ENCODE measurements at places on chromosomes 2 and 18.

GRCh38 chr2:231795525-231796327, 9.5 kb downstream of the COPS7B start:
- DNase-seq, result no peak

GRCh38 chr2:51000849-51001617, 30.9 kb downstream of the NRXN1 start:
- no peak for DNase-seq

GRCh38 chr18:28834889-28835288, 658.0 kb upstream of the CDH2 start:
- DNase-seq, result no peak

DNA sequence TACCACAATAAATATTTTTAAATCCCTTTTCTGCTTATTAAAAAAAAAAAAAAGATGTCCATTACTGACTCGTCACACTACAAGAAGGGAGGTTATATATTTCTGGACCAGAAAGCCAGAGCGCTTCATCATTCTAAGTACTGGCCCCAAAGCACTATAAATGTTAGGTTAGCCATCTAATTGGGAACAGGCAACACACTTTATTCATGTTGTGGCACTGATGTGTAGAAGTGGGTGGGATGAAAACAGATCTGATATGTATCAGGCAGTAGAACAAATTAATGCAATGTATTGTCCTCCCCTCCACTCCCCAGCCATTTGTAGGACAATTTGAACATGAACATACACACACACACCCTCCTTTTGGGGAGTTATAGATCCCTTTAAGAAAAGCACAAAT, 24.4 kb downstream of the LANCL1 start:
- no peak for DNase-seq

DNA sequence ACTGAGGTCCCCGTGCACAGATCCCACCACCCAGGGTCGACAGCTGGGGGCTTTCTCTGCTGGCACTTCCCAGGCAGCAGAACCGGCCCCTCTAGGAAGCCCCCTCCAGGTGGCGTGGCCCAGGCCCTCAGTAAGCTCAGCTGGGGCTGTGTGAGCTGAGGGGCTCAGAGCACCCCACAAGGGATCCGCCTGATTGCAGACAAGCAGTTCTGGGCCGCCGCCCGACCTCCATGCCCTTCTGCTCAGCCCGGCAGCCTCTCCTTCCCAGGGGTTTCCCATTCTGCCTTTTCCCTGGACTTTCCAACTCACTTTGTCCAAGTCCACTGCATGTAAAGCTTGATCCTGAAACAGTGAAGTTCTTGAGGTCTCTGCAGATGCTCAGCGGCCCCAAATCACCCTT, 76.4 kb downstream of the NFATC1 start:
- DNase-seq, result no peak

- no peak for DNase-seq
Observed at GRCh38 chr2:6692819-6693218, 172.9 kb downstream of the CMPK2 start.

GRCh38 chr2:12257476-12257875, 459.3 kb upstream of the TRIB2 start:
- no peak for DNase-seq

GRCh38 chr2:202375033-202375608, 1.0 kb upstream of the BMPR2 start:
- DNase-seq, result peak; percentile 13

DNA sequence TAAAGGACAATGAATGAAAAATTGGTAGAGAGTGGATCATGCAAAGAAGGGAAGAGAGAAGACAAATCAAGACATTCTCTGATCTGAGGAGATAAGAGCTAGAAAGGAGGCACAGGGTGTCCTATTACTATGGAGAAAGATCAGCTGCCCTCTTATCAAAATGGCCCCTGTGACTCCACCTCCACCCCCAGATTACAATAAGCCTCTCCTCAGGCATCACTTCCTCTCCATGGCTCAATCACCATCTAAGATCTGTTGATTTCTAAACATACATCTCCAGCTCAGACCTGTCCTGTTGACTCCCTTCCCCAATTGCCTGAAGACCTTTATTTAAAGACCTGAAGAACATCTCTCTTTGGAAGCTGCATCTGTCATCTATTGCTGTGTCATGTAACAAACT, 43.2 kb downstream of the SP100 start:
- no peak for DNase-seq

DNA sequence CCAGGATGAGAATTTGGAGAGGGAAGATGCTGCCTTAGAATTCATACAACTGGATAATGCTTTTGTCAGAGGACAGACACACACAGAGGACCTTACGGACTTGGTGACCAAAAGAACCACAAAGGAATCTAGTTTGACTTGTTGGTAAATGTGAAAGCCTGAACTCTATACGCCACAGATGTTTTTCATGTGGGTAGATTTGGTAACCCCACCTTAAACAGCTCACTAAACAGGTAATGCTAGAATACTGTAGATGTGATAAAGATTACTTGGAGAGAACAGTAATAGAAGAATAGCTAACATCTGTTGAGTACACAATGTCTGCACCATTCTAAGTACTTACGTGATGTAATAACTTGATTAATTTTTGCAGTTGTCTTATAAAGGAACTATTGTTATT, 24.1 kb downstream of the ANXA4 start:
- DNase-seq, result no peak

GRCh38 chr2:155379494-155379893, 681.0 kb downstream of the KCNJ3 start:
- no peak for DNase-seq

DNA sequence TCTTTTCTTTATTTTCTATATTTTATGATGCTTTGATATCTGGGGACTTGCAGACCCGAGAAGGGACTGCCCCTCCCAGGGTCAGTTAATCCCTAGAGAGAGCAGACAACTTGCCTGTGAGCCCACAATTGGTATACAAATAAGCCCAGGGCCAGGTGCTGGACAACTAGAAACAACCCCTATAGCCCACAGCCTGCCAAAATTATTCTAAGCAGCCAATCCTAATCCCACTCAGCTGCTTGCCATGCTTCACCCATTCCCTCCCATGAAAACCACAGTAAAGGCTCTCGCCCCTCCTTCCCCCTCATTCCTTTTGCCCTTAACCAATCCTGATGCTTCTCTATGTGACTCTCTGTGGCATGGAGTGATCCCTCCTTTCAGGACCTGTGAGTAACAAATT, 380.7 kb downstream of the RBM43 start:
- DNase-seq, result no peak

- no peak for DNase-seq
Observed at GRCh38 chr18:75204269-75204731, 4.6 kb downstream of the PTGR3 start.
